Breast epithelium (tissue), 4 donors: ENCODE measurements at places on chromosomes 4 and X. TPM values are rescaled to one million over a fixed set of nuclear protein-coding genes. Genes with fewer than 3 reads are reported as not detected.

NEUROG2 gene
- total RNA-seq: 0.29 TPM

H2BW2 gene
- not detected for total RNA-seq

IL2RG gene
- 10.8 TPM for total RNA-seq

PAPSS1 gene
- total RNA-seq: 65.7 TPM

SCRG1 gene
- 0.48 TPM for total RNA-seq

CENPVL3 gene
- not detected for total RNA-seq

TTC29 gene
- 0.29 TPM for total RNA-seq

MAGEA12 gene
- not detected for total RNA-seq

CT47B1 gene
- not detected for total RNA-seq

MYOZ2 gene
- 0.33 TPM for total RNA-seq

DNA sequence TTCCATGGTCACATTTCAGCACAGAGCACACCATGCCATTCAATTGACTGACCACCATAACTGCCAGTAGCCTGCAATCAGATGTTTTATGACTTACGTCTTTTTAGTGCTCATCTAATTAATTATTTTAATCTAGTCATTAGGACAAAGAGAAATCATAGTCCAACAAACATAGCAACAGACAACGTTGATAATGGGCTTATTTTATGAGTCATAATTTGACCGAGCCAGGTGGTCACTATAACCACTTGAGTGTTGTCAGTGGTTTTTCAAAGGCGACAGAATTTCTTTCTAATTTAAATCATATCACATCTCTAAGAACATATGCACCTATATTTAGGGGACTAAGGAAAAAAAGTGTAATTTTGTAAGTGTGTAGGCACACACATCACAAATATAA, 1.9 kb downstream of the SEC24D start:
- H3K4me3 ChIP-seq: no peak overlapping the region
- no peaks in the 10 kb centered on the region for H3K27me3 ChIP-seq
- H3K36me3 ChIP-seq: no peaks in the 10 kb centered on the region
- H3K27ac ChIP-seq: peak overlapping the region; percentile 96

DNA sequence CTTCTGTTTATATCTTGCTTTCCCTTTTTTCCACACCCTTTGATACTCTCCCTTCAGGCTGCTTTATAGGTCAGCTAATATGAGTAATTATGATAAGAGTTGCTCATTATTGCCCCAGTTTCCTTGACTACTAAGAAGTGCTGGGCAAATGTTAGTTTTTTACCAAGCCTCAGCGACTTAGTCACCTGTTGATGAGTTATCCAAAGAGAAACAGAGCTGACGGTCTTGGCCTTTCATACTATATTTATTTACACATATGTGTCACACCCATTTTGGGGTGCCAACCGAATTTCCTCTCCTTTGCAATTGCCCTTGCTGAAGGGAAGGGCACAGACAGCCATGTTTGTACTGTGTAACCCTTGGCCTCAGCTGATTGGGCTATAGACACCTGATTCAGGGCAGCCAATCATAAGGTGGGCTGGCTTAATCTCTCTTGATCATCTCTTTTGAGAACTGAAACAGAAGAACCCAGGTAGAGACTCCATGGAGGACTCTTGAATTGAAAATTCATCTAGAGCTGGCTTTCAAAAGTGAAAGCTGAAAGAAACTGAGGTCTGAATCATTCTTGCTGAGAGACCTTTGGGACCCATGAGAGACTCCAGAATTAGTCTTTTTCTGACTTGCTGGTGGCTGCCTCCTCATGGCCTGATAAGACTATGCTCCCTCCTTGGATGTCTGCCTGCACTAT, 111.7 kb upstream of the RPS6KA3 start:
- H3K27ac ChIP-seq: no peak overlapping the region
- no peak for DNase-seq
- no peaks in the 10 kb centered on the region for H3K27me3 ChIP-seq
- no peak overlapping the region for H3K4me3 ChIP-seq

GRCh38 chr4:156635051-156635450, 336.5 kb downstream of the PDGFC start:
- H3K36me3 ChIP-seq: no peaks in the 10 kb centered on the region
- no peak for DNase-seq
- H3K4me1 ChIP-seq: no peaks in the 10 kb centered on the region
- no peak overlapping the region for H3K27ac ChIP-seq

- H3K27ac ChIP-seq: peak overlapping the region; percentile 14
- no peak overlapping the region for H3K4me3 ChIP-seq
- H3K27me3 ChIP-seq: no peaks in the 10 kb centered on the region
- DNase-seq: no peak
- H3K4me1 ChIP-seq: no peaks in the 10 kb centered on the region
- H3K36me3 ChIP-seq: no peaks in the 10 kb centered on the region
Observed at GRCh38 chr4:165784672-165785071, 88.4 kb upstream of the TLL1 start.

GRCh38 chr4:104235967-104236366, 258.7 kb downstream of the CXXC4 start:
- no peak for DNase-seq
- no peaks in the 10 kb centered on the region for H3K4me1 ChIP-seq
- H3K27ac ChIP-seq: no peak overlapping the region
- no peaks in the 10 kb centered on the region for H3K27me3 ChIP-seq
- H3K36me3 ChIP-seq: peaks cover under 1% of the 10 kb centered on the region

- H3K36me3 ChIP-seq: no peaks in the 10 kb centered on the region
- H3K4me1 ChIP-seq: no peaks in the 10 kb centered on the region
- DNase-seq: peak; percentile 43
- no peak overlapping the region for H3K27ac ChIP-seq
Observed at GRCh38 chr4:8838961-8839431, 32.6 kb downstream of the HMX1 start.

DNA sequence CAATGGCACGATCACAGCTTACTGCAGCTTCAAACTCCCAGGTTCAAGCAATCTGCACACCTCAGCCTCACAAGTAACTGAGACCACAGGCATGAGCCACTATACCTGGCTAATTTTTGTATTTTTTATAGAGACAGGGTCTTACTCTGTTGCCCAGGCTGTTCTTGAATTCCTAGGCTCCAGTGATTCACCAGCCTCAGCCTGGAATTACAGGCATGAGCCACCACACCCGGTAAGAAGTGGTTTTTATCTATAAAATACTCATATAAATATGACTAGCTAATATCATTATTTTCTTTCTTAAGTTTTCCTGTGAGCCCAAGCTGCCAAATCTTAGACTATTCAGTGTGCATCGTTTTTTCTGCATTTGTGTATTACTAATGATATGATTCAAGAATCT, 4.4 kb downstream of the SCFD2 start:
- no peak overlapping the region for H3K4me3 ChIP-seq
- H3K4me1 ChIP-seq: peaks cover 9% of the 10 kb centered on the region
- H3K36me3 ChIP-seq: no peaks in the 10 kb centered on the region
- no peak for DNase-seq
- no peak overlapping the region for H3K27ac ChIP-seq
- no peaks in the 10 kb centered on the region for H3K27me3 ChIP-seq

GRCh38 chr4:78218260-78218659, 161.1 kb downstream of the FRAS1 start:
- H3K4me3 ChIP-seq: no peak overlapping the region
- H3K4me1 ChIP-seq: no peaks in the 10 kb centered on the region
- no peaks in the 10 kb centered on the region for H3K27me3 ChIP-seq
- no peak overlapping the region for H3K27ac ChIP-seq
- H3K36me3 ChIP-seq: no peaks in the 10 kb centered on the region

DNA sequence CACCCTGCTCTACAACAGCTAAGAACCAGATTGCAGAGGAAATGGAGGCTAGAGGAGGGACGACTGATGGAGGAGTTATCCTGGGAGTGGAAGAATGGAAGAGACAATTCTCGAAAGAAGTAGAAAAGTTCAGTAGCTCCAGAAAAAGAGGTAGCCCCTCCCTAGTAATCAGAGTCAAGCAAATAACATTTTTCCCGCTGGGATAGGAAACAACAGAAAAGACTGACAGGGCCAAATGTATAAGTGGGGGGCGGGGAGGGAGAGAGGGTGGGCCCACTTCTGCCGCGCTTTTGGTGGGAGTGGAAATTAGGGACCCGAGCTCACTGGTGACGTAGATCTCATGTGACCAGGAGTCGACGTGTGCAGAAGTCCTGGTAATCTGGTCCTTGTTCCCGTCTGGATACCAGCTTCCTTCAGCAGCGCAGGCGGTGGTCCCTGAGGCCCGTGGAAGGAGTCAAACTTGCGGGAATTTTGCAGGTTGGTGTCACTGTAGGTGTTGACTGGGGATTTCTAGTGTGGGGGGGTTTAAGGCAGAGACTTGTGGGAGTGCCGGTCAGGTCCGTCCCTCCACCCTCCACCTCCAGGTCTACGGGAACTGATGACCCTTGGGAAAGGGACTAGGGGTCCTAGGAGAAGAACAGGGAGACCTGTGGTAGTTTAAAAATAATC, at the start of gene TCEAL9:
TSS of gene TCEAL9 (plus strand) at position 377 of the 669 bp plus-strand sequence. CDS start 1,179 bp downstream, outside the sequence.
- no peaks in the 10 kb centered on the region for H3K4me1 ChIP-seq
- peak within 1 kb of the TSS; percentile 93 for H3K27ac ChIP-seq
- H3K4me3 ChIP-seq: peak within 1 kb of the TSS; percentile 66
- no peaks in the 10 kb centered on the region for H3K36me3 ChIP-seq
- DNase-seq: peak; percentile 54

DNA sequence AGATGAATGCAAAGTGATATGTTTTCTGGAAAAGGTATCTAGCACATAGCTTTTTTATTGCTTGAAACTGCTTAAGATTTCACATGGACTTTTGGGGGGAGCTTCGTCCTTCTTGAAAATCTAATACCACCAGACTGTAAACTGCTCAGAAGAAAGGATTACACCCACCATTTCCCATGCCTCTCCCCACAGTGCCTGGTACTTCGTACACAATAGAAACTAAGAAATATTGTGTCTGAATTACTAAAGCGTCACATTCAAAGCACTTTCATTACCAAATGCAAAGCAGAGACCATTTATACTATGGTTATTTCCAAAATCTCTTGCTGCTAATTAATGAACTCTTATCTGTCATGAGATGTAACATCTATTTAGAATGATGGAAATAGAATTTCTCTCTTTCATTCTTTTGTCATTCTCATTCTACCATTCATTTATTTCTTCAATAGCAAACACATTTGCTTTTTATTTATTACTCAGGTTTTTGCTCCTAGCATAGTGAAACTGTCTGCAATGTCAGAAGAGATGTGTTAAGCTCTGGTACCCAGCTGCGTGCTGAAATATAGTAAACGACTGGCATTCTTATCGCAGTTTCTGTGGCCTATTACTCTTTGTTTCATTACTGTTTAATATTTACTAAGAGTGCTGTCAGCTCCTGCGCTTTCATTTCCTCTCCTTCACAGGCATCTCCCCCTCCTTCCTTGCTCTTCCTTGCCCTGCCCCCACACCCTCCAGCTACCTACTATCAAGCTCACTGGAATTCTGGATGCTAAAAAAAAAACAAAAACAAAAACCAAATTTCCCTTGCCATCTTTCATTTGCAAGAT, 51.4 kb upstream of the RAPGEF2 start:
- no peak for DNase-seq
- H3K4me1 ChIP-seq: no peaks in the 10 kb centered on the region

- DNase-seq: no peak
- H3K36me3 ChIP-seq: no peaks in the 10 kb centered on the region
- no peak overlapping the region for H3K4me3 ChIP-seq
- H3K27me3 ChIP-seq: no peaks in the 10 kb centered on the region
- H3K27ac ChIP-seq: no peak overlapping the region
- H3K4me1 ChIP-seq: no peaks in the 10 kb centered on the region
Observed at GRCh38 chr4:147139455-147140198, 194.0 kb upstream of the TTC29 start.

GRCh38 chr4:19924761-19925160, 326.9 kb upstream of the SLIT2 start:
- DNase-seq: no peak
- no peaks in the 10 kb centered on the region for H3K36me3 ChIP-seq
- no peaks in the 10 kb centered on the region for H3K27me3 ChIP-seq
- H3K4me1 ChIP-seq: no peaks in the 10 kb centered on the region

- no peaks in the 10 kb centered on the region for H3K4me1 ChIP-seq
- H3K27ac ChIP-seq: no peak overlapping the region
- no peaks in the 10 kb centered on the region for H3K36me3 ChIP-seq
- H3K4me3 ChIP-seq: no peak overlapping the region
- H3K27me3 ChIP-seq: no peaks in the 10 kb centered on the region
Observed at GRCh38 chr4:89100853-89101252, 10.5 kb upstream of the TIGD2 start.

DNA sequence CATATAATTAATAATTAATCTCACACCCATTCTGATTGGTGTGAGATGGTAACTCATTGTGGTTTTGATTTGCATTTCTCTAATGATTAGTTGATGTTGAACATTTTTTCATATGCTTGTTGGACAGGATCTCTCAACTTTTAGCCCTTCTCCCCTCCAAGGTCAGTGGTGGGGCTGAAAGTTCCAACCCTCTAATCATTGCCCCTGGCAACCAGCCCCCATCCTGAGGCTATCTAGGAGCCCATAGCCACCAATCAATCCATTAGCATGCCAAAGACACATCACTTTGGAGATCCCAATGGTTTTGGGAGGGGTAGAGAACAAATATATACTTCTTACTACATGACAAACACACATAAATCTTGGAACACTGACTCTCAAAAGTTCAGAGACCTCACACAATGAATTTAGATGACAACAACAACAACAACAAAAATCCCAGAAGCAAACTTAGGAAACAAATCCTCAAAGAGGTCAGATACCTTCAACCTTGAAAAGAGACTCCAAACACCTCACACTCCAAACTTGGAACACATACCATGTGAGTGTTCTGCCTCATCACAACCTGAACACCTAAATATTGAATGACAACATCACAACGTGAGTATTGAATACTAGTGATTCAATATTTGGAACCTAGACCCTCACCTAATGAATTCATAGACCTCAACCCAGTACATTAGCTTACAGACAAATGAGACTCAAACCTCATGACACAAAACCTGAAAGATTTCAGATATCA, 19.0 kb upstream of the PAGE4 start:
- no peak overlapping the region for H3K27ac ChIP-seq
- no peaks in the 10 kb centered on the region for H3K4me1 ChIP-seq
- no peak for DNase-seq
- H3K27me3 ChIP-seq: no peaks in the 10 kb centered on the region

- no peaks in the 10 kb centered on the region for H3K4me1 ChIP-seq
- no peak for DNase-seq
- H3K36me3 ChIP-seq: no peaks in the 10 kb centered on the region
- no peak overlapping the region for H3K27ac ChIP-seq
- no peaks in the 10 kb centered on the region for H3K27me3 ChIP-seq
Observed at GRCh38 chr4:14967982-14968381, 34.3 kb upstream of the CPEB2 start.

DNA sequence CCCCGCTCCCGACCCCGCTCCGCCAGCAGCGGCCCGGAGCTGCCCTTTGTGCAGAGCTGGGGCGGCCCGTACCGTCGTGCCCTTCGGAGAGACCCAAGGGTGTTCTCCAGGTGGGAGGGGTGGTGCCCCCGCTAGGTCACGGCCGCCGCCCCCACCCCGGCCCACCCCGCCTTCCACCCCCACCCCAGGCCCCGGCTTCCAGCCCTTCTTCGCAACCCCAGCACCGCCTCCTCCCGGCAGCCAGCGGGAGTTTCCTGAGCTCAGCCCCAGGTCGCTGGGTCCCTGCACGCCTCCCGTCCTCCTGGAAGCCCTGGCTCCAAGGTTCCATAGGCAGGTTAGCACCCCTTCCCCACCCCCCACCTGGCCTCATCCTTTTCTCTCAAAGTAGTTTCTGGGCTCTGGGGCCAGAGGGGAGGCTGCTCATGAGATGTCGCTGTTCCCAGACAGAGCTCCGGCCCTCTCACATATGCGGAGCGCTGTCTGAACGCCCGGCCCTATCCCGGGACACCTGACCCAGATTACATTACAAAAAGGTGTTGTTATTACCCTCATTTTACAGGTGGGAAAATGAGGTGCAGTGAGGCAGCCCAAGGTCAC, 25.2 kb upstream of the FGFR3 start:
- no peak for DNase-seq
- no peaks in the 10 kb centered on the region for H3K27me3 ChIP-seq
- H3K4me3 ChIP-seq: peak overlapping the region; percentile 52
- no peaks in the 10 kb centered on the region for H3K36me3 ChIP-seq
- H3K4me1 ChIP-seq: no peaks in the 10 kb centered on the region
- no peak overlapping the region for H3K27ac ChIP-seq
